Stimulated activated naive CD8-positive, alpha-beta T cell treated with anti-CD3 and anti-CD28 coated beads, Interleukin-15, Interleukin-2, amounts not matched to agents 100 U/mL and 50 U/mL, for 24 hours (primary cell): ENCODE measurements at places on chromosomes 12 and 14.

DNA sequence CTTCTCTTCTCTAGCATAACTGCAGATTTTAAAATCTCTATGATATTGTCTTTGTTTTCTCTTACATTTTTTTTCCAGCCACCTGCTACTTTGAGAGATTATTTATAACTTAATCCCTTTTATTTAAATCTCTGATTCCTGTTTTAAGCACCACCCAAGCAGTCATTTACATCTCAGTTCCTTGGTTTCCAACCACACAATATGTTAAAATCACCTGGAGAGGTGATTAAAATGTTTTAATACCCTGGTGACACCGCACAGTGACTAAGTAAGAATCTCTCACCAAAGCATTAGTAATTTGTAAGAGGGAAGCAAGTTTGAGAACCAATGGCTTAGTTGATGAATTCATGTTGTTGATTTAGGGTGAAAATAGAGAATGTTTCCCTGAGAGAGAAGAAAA, 849.8 kb downstream of the TMTC2 start:
- DNase-seq = no peak

DNA sequence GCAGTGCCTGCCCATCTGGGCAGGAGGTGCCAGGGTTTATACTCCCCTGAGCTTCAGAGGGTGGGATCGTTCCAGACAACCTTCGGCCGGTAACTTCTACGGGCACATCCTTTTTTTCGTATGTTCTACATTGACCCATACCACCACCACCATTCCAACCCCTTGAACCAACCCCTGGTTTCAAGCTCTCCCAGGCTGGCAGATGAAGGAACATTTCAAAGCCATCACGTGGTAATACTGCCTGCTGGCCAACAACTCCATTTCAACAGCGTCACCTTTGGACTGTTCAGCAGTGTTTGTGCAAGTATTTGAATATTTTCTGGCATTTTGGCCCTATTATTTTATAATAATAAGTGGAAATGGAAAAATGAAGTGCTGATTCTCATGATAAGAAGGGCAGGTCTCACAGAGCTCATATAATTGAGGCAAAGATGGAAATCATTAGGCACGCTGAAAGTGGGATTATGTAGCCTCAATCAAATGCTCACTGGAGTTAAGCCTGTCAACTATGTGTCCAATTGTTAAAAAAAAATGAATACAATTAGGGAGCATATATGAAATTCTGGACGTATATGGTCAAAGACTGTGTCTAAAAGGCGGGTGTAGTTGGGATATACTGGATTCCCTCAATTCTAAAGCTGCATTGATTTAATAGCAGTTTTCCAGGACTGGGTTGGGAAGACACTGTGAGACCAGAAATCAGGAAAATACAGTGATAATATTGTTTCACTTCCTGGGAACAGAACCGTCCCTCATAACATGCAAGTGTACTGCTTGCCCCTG, 162.1 kb downstream of the ZFP36L1 start:
- no peak for DNase-seq

DNA sequence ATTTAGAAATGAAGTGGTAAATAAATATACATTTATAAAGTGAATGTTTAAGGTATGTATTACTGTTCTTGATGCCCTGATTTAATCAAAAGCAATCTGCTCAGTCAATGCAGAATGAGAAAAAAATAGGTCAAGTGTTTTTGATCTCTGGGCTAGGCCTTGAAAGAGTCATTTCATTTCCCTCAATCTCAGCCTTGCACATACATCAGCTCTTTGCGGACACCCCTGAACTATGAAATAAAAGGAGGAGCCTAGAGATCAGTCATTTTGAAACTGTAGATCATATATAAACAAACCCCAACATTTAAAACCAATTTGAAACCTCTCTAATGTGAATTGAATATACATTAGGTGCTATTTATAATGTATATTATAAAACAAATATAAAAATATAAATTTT, 42.5 kb downstream of the ATG2B start:
- DNase-seq = no peak

DNA sequence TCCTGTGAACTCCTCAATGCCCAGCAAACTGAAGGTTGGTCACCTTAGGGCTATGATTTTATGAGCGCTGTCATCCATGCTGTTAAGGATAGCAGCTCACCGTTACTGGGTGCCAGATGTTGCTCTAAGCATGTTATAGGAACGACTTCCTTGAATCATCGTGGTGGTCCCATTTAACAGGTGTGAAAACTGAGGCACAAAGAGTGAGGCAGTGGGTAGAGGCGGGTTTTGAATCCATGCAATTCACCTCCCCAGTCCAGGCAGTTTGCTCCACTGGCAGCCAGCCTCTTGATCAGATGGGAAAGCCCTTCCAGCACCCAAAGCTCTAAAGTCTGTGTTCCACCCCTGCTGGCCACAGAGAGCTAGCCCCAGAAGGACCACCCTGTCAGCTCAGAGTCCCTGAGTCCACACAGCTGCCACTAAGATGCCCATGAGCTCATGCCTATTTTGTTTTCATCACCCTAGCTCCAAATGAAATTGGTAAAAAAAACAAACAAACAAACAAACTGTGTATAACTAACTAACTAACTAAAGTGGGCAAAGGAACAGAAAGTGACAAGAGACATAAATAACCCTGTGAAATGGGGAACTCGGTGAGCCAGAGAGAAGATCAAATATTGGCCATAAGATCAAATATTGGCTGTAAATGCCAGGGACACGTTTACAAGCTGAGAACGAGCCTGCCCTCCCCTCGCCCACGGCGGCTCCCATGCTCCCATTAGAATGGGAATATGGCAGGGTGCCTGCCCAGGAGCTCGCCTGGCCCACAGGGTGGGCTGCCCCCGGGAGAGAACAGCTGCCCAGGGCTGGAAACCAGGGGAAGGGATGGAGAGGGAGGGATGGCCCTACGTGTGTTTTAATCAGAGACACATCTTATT, 72.3 kb upstream of the RFLNA start:
- no peak for DNase-seq

DNA sequence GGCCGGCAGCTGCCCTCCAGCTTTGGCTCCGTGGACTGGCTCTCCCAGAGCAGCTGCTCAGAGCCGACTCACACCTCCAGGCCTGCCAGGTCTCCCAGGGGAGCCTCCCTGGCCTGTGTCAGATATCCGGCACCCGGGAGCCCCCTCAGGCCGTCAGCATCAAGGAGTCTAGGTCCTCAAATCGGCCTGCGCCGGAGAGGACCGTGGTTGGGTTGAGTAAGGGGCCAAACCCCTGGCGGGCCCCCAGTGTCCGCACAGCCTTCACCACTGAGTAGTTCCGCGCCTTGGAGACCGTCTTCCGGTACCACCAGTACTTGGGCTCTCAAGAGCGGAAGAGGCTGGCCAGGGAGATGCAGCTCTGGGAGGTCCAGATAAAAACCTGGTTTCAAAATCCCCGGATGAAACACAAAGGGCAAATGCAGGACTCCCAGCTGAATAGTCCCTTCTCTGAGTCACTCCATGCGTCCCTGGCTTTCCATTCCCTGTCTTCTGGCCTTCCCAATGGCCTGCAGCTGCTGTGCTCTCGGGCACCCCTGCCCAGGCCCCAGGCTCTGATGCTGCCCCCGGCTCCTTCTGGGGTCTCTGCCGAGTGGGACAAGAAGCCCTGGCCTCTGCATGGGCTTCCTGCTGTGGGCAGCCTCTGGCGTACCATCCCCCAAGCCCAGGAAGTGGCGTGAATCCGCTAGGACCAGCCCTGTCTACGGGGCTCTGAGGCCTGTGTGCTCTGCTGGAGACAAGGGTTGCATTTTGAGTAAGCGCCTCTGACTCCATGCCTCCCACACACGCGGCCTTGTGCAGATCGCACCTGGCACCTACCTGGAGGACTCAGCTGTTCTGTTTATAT, 245.1 kb upstream of the ATXN7L3B start:
- no peak for DNase-seq

GRCh38 chr12:5138256-5138655, 94.6 kb downstream of the KCNA5 start:
- no peak for DNase-seq

DNA sequence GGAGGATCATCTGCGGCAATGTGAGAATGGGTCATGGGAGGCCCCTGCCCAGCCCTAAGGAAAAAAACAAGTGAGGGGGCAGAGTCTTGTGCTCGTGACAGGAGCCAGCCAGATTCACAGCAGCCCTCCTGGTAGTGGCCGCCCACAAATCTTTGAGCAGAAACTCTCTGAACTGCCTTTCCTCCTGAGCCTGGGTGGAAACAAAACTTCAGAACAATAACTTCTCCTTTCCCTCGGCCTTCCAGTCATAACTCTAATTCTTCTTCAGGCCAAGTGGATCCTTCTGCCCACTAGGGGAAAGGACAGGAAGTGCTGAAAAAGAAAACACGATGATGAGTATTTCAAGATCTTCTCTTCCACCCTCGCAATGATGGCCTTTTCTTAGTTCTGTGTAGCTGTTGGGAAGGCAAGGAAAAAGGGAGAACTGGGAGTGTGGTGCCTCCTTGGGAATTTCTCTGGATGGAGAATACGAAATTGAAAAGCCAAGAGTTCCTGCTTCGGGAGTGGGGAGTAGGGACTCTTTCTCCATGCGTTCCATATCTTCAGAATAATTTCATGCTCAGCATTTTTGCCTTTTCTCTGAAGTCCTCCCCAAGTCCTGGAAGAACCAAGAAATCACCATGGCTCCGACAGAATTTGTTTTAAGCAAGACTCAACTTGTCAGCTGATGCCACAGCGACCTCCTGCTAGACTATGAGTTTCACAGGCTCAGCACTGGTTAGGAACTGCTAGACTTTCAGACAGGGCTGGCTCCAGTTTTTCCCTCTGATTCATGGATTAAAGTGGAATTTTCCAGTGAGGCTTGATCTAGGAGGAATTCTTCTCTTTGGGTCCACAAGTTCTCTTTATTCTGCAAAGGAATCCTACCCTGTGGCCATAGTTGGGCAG, 188.9 kb downstream of the CAND1 start:
- DNase-seq = no peak

DNA sequence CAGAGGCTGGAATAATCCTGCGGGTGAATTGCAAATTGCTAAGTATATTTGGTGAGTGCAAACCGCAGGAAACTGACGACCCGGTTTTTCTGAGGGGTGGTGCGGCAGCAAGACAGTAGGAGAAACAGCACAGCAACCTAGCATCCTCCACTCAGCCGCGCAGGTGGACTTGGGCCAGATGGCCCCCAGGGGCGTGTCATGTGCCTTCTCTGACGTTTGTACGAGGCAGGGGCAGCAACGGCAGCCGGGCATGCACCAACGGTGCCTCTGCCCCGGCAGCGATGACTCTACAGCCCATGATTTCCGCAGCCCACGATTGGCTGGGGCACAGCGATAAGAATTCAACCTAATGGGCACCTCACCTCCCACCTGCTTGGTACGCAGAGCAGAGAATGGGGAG, 11.1 kb upstream of the CLEC2A start:
- DNase-seq = peak; percentile 16

DNA sequence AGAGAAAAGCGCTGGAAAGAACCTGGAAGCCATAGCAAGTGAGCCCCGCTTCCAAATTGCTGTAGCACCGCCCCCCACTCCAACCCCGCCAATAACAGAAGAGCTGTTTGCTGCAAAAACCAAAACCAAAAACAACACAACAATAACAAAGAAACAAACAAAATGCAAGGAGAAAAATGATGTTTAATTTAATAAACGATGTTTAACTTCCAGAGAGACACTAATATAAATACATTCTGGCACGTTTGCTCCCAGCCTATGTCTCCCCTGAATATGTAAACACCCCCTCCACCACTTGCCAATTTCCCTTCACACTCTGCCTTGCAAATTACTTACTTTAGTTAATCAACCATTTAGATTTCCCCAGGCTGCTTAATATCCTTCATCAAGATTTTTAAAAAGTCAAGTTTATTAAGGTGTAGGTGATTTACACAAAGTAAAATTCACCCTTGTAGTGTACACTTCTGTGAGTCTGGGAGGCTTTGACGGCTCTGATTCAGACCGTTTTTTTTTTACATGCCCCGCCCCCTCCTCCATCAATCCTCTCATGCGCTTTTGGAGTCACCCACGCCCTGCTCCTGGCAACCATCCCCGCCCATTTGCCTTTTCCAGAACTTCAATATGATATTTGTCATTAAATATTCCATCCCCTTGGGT, 482 bp upstream of the IFI27L2 start:
- peak; percentile 38 for DNase-seq

- no peak for DNase-seq
Observed at GRCh38 chr12:107329569-107330324, 236.4 kb upstream of the CRY1 start.

- DNase-seq = no peak
Observed at GRCh38 chr12:128956755-128957154, 103.5 kb downstream of the GLT1D1 start.

DNA sequence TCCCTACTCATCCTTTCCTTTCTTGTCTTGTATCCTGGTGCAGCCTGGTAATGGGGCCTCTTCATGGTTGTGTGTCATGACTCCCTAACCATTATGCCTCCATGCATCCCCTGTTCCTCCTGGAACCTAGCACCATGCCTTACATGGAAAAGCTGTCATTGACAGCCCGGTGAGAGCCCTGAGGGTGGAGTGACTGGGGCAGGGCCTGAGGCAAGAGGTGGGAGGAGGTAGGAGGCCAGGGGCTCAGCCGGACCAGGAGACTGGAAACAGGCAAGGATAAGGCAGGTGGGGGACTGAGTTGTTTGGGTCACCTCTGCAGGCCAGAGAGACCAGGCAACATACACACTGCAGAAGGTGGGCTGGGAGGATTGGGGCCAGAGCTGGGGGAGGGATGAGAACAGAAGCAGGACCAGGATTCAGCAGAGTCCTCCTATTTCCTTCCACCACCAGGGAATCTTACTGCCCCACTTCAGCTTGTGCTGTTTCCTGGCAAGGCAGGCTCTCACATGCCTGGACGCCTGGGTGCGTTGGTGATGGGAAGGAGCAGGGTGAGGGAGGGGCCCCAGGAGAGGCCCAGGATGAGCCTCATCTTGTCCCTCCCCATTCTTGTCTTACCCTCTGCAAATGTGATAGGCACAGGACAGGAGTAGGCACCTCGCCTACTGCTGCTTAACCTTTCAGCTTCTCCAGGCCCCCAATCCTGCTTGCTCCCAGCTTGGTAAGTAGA, at the start of gene LTB4R2:
TSS of gene LTB4R2 (plus strand) at position 603 of the 727 bp plus-strand sequence. CDS start 525 bp downstream, outside the sequence.
- no peak for DNase-seq

DNA sequence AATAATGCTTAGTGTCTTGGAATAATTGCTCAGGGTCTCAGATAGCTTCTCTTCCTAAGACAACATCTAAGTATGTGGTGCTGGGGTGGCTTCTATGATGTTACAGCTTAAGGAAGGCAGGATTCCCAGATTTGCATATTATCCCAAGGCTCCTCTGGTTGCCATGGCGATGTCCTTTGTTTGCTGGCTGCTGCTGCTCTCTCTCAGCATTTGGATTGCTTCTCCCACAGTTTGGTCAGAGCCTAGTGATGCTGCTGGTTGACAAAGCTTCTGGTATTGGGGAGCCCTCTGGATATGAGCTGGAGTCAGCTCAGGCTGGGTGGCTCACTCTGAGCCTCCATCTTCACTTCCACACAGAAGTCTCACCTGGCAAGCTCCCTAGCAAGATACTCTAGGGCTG, 56.4 kb upstream of the FBXO33 start:
- DNase-seq = no peak
